SJSA1 (cell line): ENCODE measurements at places on chromosomes 13 and 19. TPM values are rescaled to one million over a fixed set of nuclear protein-coding genes. Genes with fewer than 3 reads are reported as not detected.

DNA sequence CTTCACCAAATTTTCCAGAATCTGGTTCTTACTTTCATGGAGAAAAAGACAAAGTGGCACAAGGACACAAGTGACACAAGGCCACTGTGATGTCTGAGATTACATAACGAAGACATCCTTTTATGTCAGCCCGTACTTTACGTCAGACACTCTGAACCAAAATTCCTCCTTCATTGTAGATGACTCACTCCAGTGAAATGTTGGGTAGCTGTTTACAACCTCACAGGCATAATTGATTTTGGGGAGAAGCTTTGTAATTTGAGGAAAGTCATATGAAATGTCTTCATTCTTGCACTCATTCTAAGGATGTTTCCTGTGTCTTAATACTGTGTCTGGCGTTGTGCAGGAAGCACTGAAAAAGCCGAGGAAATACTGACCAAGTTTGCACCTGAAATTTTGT lies 20.0 kb upstream of the LGALS14 start:
- no peak overlapping the region for H3K27ac ChIP-seq
- H3K4me1 ChIP-seq, result no peaks in the 10 kb centered on the region
- no peak for DNase-seq
- H3K4me3 ChIP-seq, result no peak overlapping the region
- no peaks in the 10 kb centered on the region for H3K27me3 ChIP-seq

DNA sequence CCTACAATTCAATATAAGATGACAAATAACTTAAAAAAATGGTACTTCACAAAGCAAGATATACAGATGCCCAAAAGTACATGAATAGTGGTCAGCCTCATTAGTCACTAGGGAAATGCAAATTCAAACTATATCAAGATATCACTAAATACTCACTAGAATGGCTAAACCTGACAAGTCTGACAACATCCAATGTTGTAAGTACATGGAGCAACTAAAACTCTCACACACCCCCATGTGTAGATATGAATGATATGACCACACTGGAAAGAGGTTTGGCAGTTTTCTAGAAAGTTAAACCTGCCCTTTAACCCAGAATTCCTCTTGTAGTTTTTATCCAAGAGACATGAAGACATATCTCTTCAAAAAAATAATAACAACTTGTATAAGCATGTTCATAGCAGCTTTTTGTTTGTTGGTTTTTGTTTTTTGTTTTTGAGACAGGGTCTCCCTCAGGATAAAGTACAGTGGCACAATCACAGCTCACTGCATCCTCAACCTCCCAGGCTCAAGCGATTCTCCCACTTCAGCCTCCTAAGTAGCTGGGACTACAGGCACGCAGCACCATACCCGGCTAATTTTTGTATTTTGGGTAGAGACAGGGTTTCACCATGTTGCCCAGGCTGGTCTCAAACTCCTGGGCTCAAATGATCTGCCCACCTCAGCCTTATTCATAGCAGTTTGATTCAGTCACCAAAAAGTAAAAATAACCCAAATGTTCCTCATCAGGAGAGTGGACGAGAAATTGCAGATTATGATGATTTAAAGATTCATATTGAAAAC lies 55.1 kb downstream of the RFX2 start:
- H3K4me3 ChIP-seq, result no peak overlapping the region
- DNase-seq, result peak; percentile 3
- no peaks in the 10 kb centered on the region for H3K4me1 ChIP-seq
- no peak overlapping the region for H3K27ac ChIP-seq
- H3K27me3 ChIP-seq, result no peaks in the 10 kb centered on the region

GRCh38 chr19:16224293-16225045 lies 26.8 kb downstream of the AP1M1 start:
- no peak for DNase-seq
- no peak overlapping the region for H3K4me3 ChIP-seq
- peaks cover 98% of the 10 kb centered on the region for H3K36me3 ChIP-seq
- no peaks in the 10 kb centered on the region for H3K4me1 ChIP-seq
- no peaks in the 10 kb centered on the region for H3K27me3 ChIP-seq

GRCh38 chr19:38024992-38025908 lies 118.2 kb downstream of the SIPA1L3 start:
- H3K36me3 ChIP-seq, result peaks cover 7% of the 10 kb centered on the region; the same call in 1 of the 2 replicates
- H3K27ac ChIP-seq, result no peak overlapping the region
- H3K27me3 ChIP-seq, result no peaks in the 10 kb centered on the region
- H3K4me3 ChIP-seq, result no peak overlapping the region

- peaks cover 20% of the 10 kb centered on the region; the same call in 1 of the 2 replicates for H3K36me3 ChIP-seq
- H3K4me3 ChIP-seq, result no peak overlapping the region
- peak; percentile 88 for DNase-seq
- no peaks in the 10 kb centered on the region for H3K27me3 ChIP-seq
Observed at GRCh38 chr19:47663435-47663910, 49.7 kb upstream of the EHD2 start.

GRCh38 chr13:49784886-49785570 lies 7.5 kb downstream of the KPNA3 start:
- H3K4me1 ChIP-seq, result no peaks in the 10 kb centered on the region
- H3K27me3 ChIP-seq, result no peaks in the 10 kb centered on the region
- no peak overlapping the region for H3K4me3 ChIP-seq
- peaks cover 9% of the 10 kb centered on the region for H3K36me3 ChIP-seq
- no peak for DNase-seq

ZNF835 gene
- total RNA-seq, result not detected in 2 replicates
